ENCODE measurements at places on chromosomes 5 and 9. TPM values are rescaled to one million over a fixed set of nuclear protein-coding genes. Genes with fewer than 3 reads are reported as not detected.
A peak's percentile ranks its signal among the peaks of the same experiment; 100 is the strongest.

GRCh38 chr9:35395706-35396101 lies 94.2 kb upstream of the RUSC2 start:
- DNase-seq: no peak

DNA sequence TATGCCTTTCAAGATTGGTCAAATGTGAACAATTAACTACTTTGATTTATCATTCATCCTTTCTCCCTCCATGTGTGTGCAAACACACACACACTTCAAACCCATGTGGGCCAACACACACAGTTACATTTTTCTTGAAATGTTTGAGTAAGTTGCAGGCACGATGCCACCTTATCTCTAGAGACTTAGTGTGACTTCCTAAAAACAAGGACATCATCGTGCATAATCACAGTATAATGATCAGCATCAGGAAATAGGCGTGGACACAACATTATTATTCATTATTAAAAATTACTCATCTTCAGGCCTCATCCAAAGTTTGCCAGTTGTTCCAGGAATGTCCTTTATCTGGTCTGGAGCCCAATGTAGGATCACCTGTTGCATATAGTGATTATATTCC lies 209.5 kb downstream of the GNA14 start:
- no peak for DNase-seq

DNA sequence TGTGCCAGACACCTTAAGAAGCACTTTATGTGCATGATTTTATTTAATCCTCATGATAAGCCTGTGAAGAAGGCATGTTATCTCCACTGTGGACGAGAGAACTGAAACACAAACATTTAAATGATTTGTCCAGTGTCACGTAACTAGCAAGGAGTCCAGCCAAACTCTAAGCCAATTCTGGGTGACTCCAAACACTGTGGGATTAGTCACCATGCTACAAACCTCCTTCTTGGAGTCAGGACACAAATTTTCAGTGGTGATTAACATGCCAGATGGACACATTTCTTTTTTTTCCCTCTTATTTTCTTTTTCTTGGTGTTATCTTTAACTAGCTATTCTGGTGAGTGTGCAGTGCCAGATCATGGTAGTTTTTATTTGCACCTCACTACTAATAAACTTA lies 316.8 kb downstream of the NDUFS4 start:
- DNase-seq: no peak

DNA sequence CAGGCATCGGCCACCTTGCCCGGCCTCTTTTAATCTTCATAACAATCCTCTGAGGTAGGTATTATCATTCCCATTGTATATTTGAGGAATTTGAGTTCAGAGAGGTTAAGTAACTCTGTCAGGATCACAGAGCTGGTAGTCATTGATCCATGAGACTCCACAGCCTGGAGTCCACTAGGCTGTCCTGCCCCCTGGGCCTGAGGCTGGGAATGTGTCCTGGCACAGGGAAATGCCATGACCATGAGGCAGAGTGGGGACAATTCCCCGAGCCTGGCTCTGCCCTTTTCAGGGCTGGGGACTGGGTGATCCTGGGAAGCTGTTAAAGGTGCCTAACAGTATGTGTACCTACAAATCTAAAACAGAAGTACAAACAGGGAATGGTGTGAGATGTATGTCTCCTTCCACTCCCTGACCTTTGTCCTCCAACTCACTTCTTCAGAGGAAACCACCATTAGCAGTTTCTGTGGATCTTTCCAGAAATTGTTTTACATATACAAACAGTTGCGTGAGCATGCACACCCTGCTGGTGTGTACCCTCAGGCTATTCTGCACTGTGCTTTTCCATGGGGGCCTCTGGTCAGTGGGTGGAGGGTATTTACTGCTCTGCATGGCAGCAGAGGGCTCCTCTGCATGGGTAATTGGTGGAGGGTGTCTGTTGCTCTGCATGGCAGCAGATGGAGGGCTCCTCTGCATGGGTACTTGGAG lies 53.8 kb downstream of the NDST1 start:
- peak; percentile 55 for DNase-seq

- DNase-seq: peak; percentile 45
Measured at GRCh38 chr9:36818965-36819870, 214.8 kb downstream of the PAX5 start.

GRCh38 chr9:13221741-13222140 lies 57.8 kb downstream of the MPDZ start:
- DNase-seq: no peak

- no peak for DNase-seq
Measured at GRCh38 chr5:4144411-4145007, 548.9 kb downstream of the IRX1 start.

- no peak for DNase-seq
Measured at GRCh38 chr5:66993882-66994281, 202.7 kb downstream of the CD180 start.

DNA sequence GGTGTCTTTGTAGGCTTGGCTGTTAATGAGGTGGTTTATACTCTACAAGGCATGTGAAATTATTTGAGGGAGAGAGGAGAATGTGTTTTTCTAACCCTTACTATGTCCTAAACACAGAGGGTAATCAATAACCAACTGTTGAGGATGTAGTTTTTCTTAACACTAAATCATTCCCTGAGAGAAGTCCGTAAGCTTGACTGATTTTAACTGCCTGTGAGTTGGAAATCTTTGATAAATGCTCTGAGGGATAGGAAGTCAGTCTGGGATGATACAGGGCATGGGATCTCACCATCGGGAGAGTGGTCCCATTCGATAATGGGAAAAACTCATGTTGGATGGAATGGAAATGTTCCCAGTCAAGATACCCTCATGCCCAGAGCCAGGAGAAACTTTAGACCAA lies 249.6 kb downstream of the PDZD2 start:
- no peak for DNase-seq

DNA sequence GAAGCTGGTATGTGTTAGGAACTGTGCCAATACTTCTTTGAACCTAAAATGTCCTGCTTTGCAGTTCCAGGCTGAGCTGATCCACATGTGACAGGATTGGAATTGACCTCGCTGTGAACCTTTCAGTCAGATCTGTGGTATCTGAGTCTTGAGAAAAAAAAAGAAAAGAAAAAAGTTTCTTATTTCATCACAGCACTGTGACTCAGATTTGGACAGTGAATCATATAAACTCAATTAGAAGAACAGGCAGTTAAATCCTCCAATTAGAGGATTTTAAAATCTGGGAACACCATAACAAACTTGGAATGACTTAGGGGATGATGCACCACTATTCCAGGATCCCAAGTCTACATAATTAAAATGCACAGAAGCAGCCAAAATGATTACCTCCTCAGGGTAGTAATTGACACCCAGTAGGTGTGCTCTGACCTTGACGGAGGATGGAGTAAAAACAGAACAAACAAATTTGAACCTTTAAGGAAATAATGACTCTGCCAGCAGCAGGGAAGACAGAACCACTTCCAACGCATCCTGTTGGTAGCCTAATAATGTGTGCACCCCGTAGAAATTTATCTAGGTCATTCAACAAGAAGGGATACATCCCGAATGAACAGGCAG lies 57.8 kb upstream of the RAI14 start:
- DNase-seq: no peak

DNA sequence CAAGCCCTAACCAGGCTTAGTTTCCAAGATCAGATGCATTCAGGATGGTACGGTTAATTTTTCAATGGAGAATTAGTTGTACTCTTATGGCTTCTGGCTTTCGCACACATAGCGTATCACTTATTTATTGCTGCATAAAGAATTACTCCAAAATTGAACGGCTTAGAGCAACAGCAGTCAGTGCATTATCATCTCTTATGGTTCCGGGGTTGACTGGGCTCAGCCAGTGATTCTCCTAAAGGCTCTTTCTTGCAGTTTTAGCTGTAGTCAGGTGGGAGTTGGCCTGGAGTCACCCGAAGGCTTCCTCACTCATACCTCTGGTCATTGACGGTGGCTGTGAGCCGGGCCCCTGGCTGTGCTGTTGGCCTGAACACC lies 595 bp upstream of the GRHPR start:
- DNase-seq: no peak

DNA sequence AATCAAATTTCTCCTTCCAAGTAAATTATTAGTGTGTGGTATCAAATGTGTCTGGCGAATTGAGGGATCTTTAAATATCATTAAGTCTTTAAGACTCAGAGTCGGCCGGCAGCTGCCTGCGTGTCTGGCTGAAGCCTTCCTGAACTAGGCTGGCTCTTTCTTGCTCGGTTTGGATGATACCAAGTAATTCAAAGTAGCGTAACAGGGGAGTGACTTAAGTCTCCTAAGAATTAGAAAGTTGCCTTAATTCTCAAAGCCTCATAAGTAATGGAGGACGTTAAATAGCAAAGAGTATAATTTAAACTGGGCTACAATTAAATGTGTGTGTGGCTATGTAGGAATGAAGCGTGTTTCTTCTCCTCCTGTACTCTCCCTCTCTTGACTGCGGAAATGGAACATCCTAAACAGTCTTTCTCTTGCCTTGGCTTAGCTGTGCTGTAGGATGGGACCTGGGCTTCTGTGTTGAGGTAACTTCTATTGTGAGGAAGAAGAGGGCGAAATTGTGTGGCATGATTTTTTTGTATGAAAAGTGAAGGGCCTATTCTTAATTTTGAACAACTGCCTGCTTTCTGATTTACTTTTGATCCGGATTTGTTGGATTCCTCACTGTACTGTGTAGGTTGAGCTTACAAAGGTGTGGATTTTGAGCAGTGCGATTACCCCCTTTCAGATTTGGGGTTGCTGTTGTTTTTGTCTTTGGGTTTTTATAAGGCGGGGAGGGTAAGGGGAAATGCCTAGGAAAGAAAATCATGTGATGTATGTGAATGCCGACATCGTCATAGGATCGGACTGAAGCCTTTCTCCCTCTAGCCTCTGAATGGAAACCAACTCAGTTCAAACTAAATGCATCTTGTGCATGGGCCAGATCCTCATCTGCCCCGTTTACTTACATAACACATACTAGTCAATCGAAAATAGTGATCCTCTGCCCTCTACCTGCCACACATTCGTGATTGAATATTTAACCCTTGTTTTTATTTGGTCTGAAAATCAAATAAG lies 29.9 kb downstream of the CPEB4 start:
- peak; percentile 80 for DNase-seq

DNA sequence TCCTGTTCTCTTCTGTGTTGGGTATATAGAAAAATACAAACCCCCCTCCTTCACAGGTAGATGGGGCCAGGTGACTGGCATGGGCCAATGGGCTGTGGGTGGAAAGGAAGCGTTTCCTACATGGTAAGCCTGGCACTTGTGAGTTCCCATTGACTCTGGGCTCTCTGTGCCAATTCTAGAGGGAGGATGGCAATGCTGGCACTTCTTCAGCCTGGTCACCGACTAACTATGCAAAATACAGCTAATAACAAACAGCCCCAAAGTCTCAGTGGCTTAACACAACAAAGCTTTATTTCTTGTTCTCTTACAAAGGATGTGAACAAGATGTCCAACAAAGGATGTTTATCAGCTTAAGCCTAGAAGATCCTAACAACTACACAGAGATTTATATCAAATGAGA lies 258.1 kb downstream of the SYK start:
- no peak for DNase-seq

DNA sequence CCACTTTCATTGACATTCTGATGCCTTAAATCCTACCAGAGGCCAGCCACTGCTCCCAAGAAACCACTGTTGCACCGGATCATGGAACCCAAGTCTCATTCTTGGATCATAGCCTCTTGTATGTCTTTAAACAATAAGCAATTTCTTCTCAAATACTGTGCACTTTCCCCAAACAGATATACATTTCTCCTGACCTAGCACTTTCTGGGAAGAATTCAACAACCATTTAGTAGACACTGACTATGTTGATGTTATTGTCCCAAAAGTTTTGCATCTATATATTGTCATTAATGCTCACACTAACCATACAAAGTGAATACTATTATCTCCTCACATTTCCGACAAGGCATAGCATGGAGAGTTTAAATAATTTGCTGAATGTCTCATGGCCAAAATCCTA lies 123.3 kb downstream of the GNAQ start:
- DNase-seq: no peak

- no peak for DNase-seq
Measured at GRCh38 chr9:114820776-114821501, 15.1 kb upstream of the TNFSF15 start.

- DNase-seq: no peak
Measured at GRCh38 chr9:90007516-90008440, 403.0 kb downstream of the GADD45G start.

GRCh38 chr5:96001262-96001661 lies 39.6 kb upstream of the ELL2 start:
- no peak for DNase-seq

The LCN9 gene
- total RNA-seq: not detected

The TEX48 gene
- not detected for total RNA-seq

The ARHGEF37 gene
- 86.7 TPM for total RNA-seq

The LECT2 gene
- not detected for total RNA-seq

The WDR38 gene
- total RNA-seq: not detected

The TMEM8B gene
- total RNA-seq: 31.7 TPM

The REXO4 gene
- total RNA-seq: 23.8 TPM

The CAST gene
- 295 TPM for total RNA-seq

The FAM169A gene
- 11.4 TPM for total RNA-seq

The STING1 gene
- 94.5 TPM for total RNA-seq

The CBY3 gene
- total RNA-seq: not detected

The GPRIN1 gene
- 0.53 TPM for total RNA-seq

The RMRP gene
- total RNA-seq: 12,220 TPM
